ENCODE measurements at places on chromosomes 4 and X.

DNA sequence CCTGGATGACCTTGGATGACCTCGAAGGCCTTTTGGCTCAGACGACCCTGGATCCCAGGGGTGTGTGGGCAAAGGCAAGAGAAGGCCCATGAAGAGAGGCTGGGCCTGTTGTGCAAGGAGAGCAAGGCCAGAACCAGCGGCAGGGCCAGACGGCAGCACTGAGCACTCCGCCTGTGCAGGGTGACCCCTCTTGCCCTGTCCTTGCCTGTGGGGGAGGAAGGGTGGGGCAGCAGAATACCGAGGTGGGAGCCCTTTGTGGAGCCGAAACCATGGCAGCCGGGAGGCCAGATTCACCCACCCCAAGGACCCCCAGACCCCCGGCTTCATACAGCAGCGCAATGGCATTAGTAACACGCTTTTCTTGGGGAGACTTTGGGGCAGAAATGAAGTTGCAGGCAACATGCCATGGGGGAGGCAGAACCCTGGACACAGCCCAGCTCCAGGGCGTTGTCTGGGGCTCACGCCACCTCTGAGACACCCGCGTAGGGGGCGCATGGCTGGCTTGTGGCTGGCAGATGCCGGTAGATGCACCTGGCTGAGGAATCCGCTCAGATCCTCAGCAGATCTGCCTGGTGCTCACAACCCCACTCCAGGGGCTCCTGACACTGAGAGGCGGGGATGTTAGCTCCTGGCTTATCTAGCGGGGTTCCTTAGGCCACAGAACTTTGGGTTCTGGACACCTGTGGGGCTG is 114.5 kb downstream of the FAM53A start:
- no peak for DNase-seq

DNA sequence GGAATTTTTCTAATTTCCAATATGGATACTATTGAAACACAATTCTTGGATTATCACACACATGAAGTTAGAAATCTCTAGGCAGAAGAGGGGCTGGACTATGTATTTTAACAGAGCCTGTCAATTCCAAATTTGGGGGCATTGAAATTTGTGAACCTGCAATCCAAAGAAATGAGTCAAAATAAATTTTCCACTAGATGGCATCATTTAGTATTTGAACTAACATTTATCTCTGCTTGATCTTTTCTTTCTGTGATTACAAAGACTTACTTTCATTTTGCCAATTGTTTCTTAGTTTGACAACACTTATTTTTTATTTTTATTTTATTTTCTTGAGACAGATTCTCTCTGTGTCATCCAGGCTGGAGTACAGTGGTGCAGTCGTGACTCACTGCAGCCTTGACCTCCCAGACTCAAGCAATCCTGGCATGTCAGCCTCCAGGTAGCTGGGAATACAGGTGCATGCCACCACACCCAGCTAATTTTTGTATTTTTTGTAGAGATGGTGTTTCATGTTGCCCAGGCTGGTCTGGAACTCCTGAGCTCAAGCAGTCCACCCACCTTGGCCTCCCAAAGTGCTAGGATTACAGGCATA is 2.7 kb upstream of the PYURF start:
- DNase-seq = no peak

DNA sequence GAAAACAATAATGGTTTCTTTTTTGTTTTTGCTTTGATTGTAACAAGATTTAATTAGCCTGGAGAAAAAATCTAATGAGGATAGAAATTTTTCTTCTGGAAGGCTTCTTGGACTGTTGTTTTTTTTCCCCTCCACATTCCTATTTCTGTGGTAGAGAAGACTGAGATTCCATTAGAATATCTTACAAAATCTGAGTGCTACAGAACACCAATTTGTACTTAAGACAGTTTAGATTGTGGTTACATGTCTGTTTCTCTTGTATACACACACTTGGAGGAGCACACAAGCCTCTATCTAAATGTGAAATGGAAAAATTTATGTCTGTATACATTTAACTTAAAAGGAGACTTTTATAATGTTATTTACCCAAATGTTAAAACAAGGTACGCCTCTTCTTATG is 176.9 kb upstream of the ARSJ start:
- no peak for DNase-seq

DNA sequence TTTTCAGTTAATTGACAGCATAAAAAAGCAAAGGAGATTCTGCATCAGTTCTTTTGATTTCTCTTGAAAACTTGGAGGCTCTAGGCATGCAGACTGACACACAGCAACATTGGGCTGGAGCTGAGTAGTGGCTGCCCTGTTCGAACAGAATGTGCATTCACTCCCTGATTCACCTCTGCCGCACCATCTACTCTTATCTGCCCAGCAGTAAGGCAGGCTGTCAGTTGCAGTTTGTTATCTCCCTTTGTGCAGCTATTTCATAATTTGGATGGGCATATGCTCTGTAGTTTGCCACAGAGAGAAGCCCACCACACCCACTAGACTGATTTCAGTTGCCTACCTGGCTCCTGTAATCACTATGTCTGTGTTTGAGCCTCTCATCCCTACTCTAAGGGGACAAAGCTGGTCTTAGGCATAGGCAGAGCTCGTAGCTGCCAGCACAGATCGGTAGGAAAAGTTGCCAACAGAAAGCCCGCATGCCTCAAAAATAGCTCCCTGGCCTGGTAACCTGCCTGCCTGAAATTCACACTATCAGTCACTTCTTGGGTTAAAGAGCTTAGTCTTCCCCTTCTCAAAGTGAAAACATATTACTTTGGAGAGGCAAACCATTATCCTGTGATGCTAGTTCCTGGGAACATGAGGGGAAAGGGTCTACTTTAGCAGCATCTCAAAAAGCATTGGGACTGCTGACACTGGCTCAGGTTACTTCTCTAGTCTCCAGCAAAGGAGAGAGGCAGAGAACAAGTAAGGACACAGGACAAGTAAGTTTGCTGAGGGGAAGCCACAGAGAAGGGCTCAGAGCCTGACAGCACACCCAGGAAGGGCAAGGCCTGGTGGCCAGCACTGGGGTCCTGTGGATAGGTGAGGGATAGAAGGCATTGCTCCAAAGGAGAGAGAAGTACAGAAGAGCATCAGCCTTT is 75.9 kb upstream of the TMEM164 start:
- no peak for DNase-seq

DNA sequence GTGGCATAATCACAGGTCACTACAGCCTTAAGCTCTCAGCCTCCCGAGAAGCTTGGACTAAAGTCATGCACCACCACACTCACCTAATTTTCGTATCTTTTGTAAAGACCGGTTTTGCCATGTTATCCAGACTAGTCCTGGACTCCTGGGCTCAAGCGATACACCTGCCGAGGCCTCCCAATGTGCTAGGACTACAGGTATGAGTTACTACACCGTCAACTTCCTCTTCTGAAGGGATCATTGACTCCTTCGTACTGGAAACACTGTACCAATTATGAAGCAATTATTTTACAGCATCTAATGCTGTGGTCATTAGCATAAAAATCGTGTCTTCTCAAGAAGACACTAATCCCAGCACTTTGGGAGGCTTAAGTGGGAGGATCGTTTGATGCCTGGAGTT is 35.2 kb downstream of the PDS5A start:
- no peak for DNase-seq

- DNase-seq = no peak
Measured at GRCh38 chrX:154967603-154968002, 54.9 kb downstream of the F8 start.

- no peak for DNase-seq
Measured at GRCh38 chr4:970046-970745, 3.2 kb downstream of the DGKQ start.

DNA sequence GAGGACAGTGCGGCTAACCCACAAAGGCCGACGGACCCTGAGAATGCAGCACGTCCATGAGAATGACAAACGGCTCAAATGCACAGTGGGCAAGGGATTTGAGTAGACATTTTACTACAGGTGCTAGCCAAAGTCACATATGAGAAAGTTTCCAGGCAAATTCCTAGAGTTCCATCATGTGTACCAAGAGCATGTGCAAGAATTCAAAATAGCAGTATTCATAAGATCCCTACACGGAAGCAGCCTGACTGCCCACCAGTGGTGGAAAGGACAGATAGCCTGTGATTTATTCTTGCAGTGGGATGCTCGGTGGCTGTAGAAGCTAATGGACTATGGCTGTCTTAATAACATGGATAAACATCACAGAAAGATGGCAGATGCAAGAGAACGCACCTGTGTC is 68.0 kb downstream of the RGS12 start:
- no peak for DNase-seq

- no peak for DNase-seq
Measured at GRCh38 chr4:158033416-158034120, 139.3 kb downstream of the GASK1B start.

DNA sequence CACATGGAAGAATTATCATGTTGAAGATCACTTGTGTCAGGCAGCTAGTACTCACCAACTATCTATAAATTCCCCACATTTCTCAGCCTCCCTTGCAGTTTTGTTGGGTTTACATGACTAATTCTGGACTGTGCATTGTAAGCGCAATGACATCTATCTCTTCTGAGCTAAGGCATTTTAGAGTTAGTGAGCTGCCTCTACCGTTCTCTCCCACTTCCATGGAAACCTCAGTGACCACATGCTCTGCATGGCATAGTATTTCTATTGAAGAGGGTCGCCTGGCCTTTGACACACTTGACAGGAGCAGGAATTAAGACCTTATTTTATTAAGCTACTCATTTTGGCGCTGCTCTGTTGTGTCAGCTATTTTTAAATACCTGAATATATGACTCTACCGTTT is 67.5 kb upstream of the NPY2R start:
- DNase-seq = no peak

Data from fibroblast of skin of left biceps (primary cell).